Bronchial epithelial cell (primary cell): ENCODE measurements at places on chromosomes 11 and 22.
A peak's percentile ranks its signal among the peaks of the same experiment; 100 is the strongest.

DNA sequence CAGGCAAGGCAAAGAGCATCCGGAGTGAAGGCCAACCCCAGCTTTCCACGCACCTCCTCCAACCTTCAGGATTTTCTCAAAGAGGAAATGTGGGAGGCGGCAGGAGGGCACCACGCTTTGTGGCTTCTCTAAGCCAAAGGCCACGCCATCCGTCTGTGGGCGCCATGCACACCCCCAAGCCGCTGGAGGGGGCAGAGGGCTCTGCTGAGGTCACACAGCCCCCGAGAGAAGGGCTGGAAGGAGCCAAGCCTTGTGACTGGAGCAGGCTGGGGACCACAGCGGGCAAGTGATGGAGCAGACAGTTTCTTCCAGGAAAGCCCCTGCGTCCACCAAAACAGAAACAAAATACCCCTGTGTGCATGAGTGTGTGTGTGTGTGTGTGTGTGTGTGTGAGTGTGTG is 527.4 kb downstream of the BRD1 start:
- no peak for DNase-seq

GRCh38 chr22:27372969-27373670 is 428.4 kb downstream of the MN1 start:
- DNase-seq: peak; percentile 68

GRCh38 chr11:70551351-70552166 is 153.2 kb downstream of the CTTN start:
- no peak for DNase-seq

DNA sequence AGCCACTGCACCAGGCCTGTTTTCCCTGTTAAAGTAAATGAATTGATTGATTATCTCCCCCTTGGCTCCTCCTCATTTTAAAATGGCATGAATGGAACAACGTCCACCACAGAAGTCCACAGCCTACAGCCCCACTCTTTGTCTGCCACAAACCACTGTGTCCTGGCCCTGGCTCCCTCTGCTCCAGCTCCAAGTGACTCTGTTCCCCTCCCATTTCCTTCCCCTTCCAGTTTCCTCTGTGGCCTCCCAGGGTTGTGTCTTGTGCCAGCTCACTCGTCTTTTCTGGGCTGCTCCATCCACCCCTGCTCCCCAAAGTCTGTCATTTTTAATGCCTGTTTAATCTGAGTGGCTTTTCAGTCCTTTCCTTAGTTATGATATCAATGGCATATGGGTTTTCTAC is 52.4 kb upstream of the CD5 start:
- DNase-seq: no peak

- DNase-seq: no peak
Observed at GRCh38 chr11:78223320-78223954, 34.7 kb downstream of the USP35 start.

GRCh38 chr11:45906965-45907611 is at the start of gene FREY1:
Gene FREY1, minus strand, starts transcription at chr11:45907271. Its CDS starts 26 bp downstream, at chr11:45907245.
- DNase-seq: peak; percentile 14

- DNase-seq: peak; percentile 47
Observed at GRCh38 chr11:101915791-101916291, 481 bp downstream of the ANGPTL5 start.
